ENCODE measurements at places on chromosomes 3 and 15. TPM values are rescaled to one million over a fixed set of nuclear protein-coding genes. Genes with fewer than 3 reads are reported as not detected.

GOLGA6C gene
- not detected for total RNA-seq

FYCO1 gene
- 3.7 TPM for total RNA-seq

KLF13 gene
- total RNA-seq = 20.8 TPM

HRG gene
- total RNA-seq = not detected

RLBP1 gene
- total RNA-seq = not detected

CYP11A1 gene
- not detected for total RNA-seq

KBTBD12 gene
- total RNA-seq = not detected

TGM5 gene
- not detected for total RNA-seq

TMEM158 gene
- total RNA-seq = 8.3 TPM

POC1A gene
- total RNA-seq = 8.1 TPM
